NCI-H1436 treated with DMSO at 0.1 percent for 48 hours (cell line): ENCODE measurements at places on chromosomes 12 and 14.

DNA sequence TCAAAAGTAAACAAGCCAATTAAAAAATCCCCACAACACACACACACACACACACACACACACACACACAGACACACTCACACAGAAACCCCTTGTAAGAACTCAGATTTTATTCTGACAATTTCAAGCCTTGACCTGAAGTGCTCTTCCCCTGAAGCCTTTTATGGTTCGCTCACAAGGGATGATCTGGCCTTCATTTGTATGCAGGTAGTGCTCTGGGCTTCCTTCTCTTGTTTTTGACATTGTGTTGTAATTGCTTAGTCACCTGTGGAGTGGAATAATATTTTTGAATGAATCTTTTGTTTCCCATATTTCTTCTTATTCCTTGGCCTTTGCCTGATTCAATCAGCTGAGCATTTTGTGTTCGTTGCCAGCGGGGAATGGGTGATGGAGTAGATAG is 83.3 kb upstream of the CSRP2 start:
- DNase-seq, result no peak

DNA sequence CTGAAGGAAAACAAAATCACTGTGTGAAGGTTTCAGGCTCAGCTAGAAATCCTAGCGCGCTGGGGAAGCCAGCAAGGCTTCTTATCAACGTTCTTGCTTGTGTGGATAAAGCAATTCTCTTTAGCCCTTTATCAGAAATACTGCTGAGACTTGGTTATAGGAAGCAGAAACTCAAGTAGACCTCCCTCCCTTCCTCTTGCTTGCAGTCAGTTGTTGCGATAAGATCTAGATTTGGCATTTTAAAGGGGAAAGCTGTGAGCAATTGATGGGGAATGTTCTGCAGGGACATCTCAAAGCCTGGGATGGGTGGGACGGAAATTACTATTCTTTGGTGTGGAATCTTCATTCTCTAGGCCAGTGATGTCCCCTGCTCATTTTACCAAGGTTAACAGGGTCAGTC is 76.4 kb upstream of the ANO4 start:
- no peak for DNase-seq

DNA sequence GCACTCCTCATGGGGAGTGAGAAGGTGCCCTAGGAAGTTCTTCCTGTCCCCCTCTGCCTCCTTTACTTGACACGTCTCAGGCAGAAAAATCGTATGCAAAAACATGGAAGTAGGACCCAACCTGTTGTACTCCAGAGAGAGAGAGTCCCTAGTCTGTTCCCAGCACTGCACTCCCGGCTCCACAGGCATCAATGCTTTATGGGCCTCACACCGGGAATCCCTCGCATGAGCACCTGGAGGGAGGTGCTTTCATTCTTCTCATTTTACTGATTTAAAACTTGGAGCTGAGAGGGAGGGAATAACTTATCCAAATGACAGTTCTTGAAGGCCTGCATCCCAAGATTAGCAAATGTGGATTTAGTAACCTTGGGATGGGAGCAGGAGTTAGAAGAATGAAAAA is 1101.4 kb downstream of the BCL11B start:
- no peak for DNase-seq

GRCh38 chr12:77640356-77640755 is 190.3 kb upstream of the NAV3 start:
- no peak for DNase-seq

DNA sequence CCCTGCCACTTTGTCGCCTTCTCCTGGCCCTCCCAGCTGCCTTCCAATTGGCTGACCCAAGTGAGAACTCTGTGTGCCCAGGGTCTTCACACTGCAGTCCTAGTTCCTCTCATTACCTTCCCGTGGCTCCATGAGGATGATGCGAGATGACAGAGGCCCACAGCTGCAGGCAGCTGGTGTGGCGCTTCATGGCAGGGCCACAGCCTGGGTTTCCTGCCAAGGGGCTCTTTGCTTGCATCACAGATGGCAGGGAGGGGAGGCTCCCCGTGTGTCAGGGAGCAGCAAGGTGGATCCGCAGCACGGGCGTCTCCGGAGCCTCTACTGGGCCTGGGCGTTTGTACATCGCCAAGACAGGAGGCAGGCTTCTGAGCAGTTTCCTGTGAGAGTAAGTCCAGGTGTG is 28.9 kb downstream of the DEGS2 start:
- no peak for DNase-seq

DNA sequence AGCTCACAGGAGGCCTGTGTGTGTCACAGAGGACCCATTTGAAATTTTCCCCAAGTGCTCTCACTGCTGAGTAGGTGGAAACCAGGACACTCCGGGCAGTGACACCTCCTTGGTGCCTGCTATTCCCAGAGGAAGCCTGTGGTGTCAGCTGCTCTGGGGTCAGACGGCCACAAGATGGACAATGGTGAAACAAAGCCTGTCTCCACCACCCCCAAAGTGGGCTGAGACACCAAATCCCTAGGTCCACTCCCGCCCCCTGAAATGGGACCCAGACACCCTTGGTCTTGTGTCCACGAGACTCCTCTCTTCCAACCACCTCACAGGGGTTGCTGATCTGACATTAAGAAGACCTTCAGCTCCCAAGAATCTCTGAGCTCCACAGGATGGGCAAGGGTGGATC is 7.0 kb downstream of the KCNH3 start:
- DNase-seq, result no peak

GRCh38 chr12:13175499-13175898 is 21.0 kb upstream of the EMP1 start:
- DNase-seq, result no peak

DNA sequence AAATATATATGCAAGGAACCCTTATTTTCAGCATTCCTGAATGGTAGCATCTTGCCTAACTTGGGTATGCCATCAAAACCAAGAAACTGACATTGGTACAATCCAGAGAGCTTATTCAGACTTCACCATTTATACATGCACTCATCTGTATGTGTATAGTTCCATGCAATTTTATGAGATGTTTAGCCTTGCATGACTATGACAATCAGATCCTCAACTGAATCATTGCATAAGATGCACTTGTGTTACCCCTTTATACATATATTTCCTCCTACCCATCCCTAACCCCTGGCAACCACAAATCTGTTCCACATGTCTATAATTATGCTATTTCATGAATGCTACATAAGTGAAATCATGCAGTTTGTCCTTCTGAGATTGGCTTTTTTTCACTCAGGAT is 37.0 kb upstream of the PPFIBP1 start:
- DNase-seq, result no peak

DNA sequence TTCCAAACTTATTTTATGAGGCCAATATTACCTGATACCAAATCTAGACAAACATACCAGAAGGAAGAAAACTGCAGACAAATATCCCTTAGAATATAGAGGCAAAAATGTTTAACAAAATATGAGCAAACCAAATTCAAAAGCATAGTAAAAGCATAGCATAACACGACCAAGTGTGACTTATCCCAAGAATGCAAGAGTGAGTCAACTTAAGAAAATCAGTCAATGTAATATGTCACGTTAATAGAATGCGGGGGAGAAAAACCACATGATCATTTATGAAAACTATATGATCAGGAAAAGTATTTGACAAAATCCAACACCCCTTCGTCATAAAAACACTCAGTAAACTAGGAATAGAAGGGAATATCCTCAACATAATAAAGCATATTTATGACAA is 217.3 kb downstream of the ADGRD1 start:
- no peak for DNase-seq

DNA sequence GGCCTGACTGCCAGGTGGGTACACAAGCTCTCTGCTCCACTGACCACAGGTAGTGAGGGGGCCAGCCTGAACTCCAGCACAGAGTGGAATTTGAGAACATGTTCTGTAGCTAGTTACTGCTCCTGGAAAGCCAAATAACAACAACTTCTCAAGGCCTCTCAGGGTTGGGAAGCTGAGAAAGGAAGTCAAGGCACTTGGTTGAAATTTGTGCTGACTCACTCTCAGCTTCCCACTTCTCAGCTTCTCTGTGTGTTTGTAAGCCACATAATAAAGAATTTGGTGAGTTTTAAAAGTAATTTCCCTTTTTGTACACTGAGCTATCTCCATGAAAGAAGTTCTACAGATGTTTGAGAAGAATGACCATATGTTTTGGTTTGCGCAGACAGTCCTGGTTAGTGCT is 234.9 kb downstream of the KTN1 start:
- DNase-seq, result no peak

- DNase-seq, result no peak
Observed at GRCh38 chr12:53995002-53995377, 5.0 kb upstream of the HOXC9 start.

GRCh38 chr12:39275846-39276245 is 167.1 kb downstream of the KIF21A start:
- no peak for DNase-seq

GRCh38 chr12:32471591-32472001 is 72.2 kb downstream of the FGD4 start:
- DNase-seq, result no peak

DNA sequence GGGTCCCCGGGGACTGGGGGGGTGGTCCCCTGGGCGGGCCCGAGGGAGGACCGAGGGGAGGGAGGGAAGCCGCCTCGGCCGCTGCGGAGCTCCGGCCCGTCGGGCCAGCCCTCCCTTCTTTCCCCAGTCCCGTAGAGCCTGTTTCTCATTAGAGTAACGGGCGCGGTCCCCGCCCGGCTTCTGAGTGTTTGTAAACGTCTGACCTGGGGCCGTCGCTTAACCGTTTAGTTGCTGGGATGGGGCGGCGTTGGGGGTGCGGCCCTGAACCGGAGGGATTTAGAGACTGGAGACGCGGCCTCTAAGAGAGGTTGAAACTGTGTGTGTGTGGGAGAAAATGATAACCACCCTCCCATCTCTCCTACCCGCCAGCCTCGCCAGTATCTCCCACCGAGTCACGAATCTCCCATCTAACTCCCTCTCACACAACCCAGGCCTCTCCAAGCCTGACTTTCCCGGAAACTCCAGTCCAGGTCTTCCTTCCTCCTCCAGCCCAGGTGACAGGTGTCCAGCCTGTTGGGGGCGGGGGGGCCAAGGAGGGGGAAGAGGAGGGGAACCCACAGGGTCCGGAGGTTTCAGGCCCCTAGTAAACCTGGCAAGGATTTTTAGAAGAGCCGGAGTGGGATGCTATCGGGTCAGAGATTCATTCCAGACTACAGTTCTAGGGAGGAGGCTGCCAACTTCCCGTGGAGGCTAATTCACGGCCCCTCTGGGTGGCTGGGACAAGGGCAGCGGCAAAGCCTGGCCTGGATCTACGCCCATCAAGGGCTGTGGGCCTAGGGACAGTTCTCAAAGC is 1.1 kb upstream of the NFATC4 start:
- peak; percentile 81 for DNase-seq

- DNase-seq, result no peak
Observed at GRCh38 chr14:98543074-98543473, 728.9 kb downstream of the BCL11B start.

DNA sequence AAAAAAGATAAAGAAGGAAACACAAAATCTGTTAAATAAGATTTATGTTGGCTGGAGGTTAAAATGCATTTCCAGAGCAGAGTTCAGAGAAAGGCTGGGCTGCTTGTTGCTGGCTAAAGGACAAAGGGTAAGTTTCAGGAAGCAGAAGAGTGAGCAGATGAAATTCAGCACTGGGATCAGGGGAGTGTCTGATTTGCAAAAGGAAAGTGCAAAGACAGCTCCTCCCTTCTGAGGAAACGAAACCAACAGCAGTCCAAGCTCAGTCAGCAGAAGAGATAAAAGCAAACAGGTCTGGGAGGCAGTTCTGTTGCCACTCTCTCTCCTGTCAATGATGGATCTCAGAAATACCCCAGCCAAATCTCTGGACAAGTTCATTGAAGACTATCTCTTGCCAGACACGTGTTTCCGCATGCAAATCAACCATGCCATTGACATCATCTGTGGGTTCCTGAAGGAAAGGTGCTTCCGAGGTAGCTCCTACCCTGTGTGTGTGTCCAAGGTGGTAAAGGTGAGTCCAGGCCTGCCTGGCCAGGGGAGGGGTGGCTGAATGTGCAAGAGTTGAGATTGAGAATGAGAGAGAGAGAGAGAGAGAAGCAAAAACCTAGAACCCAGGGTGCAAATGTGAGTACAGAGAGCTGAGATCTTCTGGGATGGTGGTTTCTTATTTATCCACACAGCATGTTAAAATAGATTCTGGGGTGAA is at the start of gene OAS1:
Gene OAS1 (plus strand): TSS at position 251 of the 703 bp plus-strand sequence. CDS start 78 bp downstream, at position 329.
- no peak for DNase-seq

DNA sequence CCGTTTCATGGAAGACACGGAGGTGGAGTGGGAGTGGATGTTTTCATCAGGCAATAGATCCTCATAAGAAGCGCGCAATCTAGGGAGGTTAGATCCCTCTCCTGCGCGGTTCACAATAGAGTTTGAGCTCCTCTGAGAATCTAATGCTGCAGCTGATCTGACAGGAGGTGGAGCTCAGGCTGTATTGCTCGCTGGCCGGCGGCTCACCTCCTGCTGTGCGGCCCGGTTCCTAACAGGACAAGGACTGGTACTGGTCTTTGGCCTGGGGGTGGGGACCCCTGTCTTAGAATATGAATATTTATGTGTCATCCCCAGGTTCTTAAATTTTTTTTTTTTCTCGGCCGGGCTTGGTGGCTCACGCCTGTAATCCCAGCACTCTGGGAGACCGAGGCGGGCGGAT is 36.7 kb downstream of the PRICKLE1 start:
- no peak for DNase-seq

- DNase-seq, result no peak
Observed at GRCh38 chr12:22535478-22535877, 8.9 kb downstream of the C2CD5 start.

DNA sequence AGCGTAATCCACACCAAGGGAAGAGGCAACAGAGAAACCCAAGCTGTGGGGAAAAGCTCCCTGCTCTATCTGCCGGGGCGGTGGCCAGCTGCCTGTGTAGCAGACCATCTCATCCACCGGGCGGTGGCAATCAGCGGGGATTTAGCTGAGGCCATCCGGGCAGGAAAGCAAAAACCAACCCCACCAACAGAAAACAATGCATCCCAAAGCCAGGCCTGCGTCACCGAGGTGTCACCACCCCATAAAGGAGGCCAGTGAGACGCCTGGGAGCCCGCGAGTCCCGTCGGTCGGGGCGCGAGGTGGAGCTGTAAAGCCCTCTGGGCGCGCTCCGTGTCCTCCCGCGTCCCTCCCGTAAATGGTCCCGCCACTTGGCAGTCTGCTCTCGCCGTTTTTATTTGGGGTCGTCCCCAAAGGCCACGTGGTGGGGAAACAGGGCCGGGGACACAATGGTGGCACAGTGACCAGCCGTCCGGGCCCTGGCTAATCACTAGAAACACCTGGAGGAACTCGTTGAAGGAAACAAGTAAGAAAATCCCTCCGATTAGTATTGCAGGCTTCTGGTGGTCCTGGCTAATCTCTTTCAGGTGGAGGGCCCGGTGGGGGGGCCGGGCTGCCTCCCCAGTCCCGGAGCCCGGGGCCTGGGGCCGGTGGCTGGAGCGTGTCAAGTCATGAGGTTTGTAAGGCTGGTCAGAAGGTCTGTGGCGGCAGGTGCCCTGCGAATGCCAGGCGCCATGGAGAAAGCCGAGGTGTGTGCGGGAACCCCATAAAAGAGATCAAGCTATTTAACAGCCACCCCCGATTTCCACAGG is 94.7 kb upstream of the GSC start:
- no peak for DNase-seq

GRCh38 chr14:69692594-69692993 is 74.3 kb upstream of the SRSF5 start:
- no peak for DNase-seq

GRCh38 chr12:31274520-31275300 is 51.2 kb downstream of the SINHCAF start:
- no peak for DNase-seq

- peak; percentile 4 for DNase-seq
Observed at GRCh38 chr12:46983959-46984841, 95.2 kb upstream of the PCED1B start.

- DNase-seq, result no peak
Observed at GRCh38 chr12:1504895-1505311, 89.5 kb downstream of the FBXL14 start.

- no peak for DNase-seq
Observed at GRCh38 chr12:105674871-105675699, 344.6 kb downstream of the C12orf75 start.

GRCh38 chr12:49733219-49734017 is 7.9 kb upstream of the TMBIM6 start:
- DNase-seq, result no peak
